ENCODE measurements at places on chromosomes 2 and 18.

GRCh38 chr2:40872580-40872979 lies 420.7 kb upstream of the SLC8A1 start:
- DNase-seq = no peak

DNA sequence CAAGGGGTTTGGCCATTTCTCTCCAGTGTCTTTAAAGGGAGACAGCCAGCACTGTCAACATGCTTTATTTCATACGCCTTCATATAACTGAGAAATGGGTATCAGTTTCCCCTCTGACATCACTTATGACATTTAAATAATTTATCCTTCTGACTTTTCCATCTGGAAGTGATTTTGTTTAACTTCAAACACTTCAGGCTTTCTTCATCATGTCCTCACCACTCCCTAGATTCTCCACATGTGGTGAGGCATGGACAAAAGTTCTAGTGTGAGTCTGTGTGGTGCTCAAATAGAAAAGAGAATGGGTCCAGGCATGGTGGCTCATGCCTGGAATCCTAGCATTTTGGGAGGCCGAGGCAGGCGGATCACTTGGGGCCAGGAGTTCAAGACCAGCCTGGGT lies 158.6 kb downstream of the TXNL1 start:
- DNase-seq = no peak

DNA sequence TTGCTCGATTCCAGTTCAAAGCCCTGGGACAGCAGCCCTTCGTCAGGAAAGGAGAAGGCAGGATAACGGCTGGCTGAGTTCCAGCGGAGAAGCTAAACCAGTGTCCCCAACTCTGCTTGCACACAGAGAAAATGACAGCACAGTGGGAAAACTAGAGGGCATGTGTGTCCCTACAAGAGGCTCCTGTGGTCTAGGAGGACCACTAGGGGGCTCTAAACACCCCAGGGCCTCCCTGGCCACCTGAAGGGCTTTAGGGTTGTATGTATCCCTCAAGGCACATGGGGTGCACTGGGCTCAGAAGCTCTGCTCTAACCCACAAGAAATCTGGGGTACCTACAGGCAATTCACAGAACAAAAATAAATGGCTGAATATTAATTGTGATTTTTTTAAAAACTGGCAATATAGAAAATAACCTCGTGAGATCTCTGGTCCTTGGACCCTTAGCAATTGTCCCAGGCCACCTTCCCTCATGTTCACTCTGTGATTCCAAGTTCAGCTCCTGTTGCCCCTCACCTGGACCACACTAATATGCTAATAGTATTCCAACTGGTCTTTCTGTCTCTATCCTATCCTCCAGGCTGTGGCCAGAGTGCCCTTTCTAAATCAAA lies 17.5 kb downstream of the STAT1 start:
- no peak for DNase-seq

GRCh38 chr2:123771928-123772632 lies 253.0 kb upstream of the CNTNAP5 start:
- DNase-seq = no peak

- DNase-seq = no peak
These were observed 131.6 kb upstream of the IL1R2 start for GRCh38 chr2:101860157-101860556.

- DNase-seq = no peak
These were observed 77.1 kb upstream of the RAPH1 start for GRCh38 chr2:203612246-203612645.

DNA sequence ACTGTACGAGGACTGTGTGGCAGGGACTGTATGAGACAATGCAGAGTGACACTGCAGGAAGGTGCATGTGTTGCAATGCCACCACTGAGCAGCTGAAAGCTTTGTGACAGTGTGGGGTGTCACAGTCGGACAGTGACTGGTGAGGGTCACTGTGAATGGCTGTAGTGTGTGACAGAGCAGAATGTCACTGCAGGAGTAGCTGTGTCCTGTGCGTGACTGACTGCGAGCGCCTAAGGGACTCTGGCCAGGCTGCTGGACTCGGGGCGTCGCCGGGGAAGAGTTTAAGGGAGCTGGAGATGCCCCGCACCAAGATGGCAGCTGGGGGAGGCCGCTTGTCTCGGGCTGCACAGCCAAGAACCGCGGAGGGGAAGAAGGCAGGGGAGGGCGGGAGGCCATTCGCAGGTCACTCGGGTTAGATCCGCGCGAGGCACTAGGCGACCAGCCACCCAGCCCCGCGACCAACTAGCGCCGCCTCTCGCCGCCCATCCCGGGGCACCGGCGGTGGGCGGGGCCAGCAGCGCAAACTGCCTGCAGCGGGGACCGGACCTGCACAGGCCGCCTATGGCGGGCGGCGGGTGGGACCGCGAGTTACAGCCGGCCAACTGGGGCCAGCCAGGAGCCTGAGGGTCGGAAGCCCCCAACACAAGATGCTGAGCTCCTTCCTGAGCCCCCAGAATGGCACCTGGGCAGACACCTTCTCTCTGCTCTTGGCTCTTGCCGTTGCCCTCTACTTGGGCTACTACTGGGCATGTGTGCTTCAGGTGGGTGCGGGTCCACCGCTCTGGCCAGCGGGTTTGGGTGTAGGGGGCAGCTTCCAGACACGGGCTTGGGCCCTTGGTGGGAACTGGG lies at the start of gene ABHD1:
TSS of gene ABHD1 (plus strand) at position 514 of the 849 bp plus-strand sequence. CDS start at position 648, 134 bp downstream.
- peak; percentile 41 for DNase-seq

DNA sequence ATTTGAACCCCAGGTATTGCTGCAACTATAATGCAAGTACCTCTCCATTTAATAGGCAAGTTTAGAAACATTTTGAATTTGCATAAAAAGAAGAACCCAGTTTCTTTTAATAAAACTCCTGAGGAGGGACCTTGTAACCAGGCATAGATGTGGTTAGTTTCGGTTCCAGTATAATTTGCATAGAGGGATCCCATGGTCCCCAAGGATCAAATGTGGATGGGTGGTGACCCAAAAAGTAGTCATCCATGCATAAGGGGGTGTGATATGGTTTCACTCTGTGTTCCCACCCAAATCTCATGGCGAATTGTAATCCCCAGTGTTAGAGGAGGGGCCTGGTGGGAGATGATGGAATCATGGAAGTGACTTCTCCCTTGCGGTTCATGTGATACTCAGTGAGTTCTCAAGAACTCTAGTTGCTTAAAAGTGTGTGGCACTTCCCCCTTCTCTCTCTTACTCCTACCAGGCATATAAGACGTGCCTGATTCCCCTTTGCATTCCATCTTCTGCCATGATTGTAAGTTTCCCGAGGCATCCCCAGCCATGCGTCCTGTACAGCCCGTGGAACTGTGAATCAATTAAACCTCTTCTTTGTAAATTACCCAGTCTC lies 40.2 kb upstream of the SKA1 start:
- no peak for DNase-seq

- DNase-seq = no peak
These were observed 657.5 kb upstream of the CDH7 start for GRCh38 chr18:65093346-65093745.

DNA sequence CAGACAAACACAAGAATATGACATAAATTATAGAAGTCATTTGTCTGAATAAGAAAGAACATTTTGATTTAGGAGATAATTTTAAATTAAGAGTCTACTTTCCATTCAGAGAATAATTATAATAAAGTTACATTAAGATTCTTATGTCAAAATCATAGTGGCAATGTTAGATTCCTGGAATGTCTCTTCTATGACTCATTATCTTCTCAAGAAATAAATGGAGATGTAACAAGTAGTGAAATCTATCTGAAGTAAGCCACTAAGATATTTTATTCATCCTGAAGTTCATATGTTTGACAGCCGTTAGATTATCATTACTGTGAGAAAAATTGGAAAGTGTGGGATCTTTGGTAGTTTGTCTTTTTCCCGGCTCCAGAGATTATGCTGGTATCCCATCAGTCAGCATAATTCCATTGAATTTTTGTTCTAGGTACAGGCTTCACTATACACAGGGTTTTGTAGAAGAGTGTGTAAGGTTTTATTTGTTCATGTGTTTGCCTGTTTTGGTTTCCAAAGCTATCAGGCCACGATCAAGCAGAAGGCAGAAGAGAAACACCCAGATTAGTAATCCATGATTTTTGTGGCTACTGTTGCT lies 1246.6 kb upstream of the LRRTM1 start:
- DNase-seq = no peak

DNA sequence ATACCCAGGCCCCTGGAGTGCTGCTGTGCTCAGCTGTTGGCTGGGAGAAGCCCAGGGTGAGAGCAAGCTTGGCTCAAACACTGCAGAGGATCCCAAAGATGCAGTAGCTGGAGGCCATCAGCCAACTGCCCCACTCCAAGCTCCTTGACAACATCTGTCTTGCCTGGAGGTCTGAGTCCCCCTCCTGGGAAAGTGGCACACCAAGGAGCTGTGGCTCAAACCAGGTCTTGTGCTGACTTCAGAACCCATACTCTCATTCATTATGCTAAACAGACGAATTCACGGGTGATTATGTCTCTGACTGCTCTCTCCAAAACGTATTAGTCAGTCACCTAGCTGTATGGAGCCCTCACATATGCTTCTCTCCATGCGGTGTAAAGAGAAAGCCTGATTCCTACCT lies 206.1 kb downstream of the TTC32 start:
- no peak for DNase-seq

DNA sequence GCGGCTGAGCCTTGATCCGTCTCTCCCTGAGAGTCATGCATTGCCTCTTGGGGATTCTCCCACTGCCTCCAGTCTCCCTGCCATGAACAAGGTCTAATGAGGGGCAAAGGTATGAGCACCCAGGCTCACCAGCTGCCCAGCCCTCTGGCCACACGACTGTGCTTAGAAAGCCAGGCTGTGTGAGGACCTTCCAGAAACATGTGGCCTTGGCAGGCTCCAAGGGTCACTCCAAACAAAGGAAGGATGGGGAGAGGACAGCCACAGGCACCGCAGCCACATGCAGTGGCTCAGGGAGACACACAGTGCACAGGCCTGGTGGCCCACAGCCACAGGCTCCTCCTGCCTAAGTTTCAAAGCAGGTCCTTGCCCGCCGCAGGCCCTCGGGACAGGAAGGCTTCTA lies 35.8 kb downstream of the TGFA start:
- DNase-seq = no peak

DNA sequence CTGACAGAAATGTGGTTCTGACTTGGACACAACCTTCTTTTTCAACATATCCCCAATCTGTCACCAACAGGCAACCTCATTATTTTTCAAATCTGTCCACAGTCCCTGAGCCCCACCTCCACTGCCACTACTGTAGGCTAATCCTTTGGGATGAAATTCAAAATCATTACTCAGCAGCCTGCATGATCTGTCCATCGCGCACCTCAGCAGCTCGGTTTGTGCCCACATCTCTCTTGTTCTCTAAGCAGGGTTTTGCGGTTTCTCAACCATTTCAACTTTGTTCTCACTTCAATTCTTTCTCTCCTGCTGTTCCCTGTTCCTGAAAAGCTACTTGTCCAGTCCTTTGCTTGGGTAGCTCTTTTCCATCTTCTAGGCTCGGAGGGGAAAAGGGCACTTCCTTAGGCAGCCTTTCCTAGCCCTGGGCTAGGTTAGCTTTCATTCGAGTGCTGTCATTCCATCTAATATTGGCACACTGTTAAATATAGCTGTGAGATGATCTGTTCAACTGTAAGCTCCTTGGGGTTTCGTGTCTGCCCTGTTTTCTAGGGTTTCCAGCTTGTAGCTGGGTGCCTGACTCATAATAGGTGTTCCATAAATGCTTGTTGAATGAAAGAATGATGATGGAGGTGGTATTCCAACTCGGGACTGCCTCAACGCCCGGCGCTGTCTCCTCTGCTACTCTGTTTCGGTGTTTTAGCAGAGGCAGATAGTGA lies 653 bp upstream of the ANKAR start:
- no peak for DNase-seq

GRCh38 chr2:157442191-157442590 lies 1.7 kb downstream of the CYTIP start:
- DNase-seq = no peak

GRCh38 chr18:4024702-4025101 lies 430.4 kb downstream of the DLGAP1 start:
- DNase-seq = no peak

DNA sequence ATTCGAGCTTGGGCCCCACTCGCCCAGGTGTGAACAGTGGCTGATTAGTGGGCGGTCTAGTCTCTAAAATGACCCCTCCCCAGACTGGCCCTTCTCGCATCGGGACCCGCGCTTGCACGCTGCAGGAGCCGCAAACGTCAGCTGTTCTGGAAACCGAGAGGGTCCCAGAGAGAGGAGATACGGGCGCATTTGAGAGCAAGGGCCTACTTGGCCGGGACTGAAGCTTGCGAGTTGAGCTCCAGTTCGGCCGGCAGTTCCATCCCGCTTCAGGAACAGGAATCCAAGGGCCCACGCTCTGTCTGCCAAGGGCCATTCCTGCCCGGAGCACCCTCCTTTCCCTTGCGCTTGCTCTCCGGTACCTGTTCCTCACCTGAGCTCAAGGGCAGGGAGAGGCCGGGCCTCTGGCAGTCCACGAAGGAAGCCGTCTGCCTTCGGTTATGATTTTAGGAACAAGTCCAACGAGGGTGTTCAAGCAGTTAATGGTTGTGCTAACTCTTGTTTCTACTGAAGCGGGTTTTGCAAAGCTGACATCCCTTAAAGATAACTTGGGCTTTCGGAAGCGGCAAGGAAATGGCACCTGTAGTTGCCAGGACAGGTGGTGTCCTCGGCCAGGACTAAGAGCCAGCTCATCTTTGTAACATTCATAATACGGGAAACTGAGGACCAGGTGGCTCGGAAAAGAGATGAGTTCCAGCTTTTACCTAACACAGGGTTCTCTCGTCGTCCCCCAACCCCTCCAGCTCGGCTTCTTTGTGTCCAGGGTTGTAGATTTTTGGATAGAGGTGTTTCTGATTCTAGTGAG lies 3.9 kb upstream of the DLX1 start:
- DNase-seq = no peak

DNA sequence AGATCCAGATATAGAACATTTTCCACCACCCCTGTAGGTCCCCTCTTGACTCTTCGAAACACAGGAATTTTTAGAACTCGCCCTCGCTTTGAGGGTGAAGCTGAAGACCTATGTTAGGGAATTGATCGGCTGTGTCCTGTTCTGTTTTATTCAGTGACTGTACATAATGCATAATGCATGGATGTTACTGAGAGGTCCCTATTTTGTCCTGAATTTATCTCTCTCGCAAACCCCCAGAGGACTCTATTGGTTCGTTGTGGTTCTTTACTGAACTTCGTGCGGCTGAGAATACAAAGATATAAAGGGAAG lies 431 bp upstream of the EIF5B start:
- DNase-seq = no peak

- DNase-seq = no peak
These were observed 131.8 kb downstream of the NEDD4L start for GRCh38 chr18:58175786-58176176.

DNA sequence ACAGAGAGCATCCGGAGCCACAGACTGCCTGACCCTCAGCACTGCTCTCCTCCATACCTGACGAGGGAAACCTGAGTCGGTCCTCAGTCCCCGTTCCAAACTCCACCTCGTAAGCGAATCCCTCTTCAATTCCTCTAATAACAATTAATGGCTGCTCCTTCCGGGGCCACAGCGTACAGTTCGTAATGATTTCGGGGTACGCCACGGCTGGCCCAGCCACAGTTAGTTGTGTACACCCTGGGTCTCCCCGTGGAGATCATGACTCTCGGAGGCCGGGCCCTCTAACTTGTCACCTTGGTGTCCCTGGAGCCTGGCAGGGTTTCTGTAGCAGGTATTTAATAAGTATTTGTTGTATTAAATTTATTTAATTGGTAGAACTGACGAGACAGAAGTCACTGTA lies 121.5 kb downstream of the EIPR1 start:
- no peak for DNase-seq
